ENCODE measurements at places on chromosomes 16 and 17.

DNA sequence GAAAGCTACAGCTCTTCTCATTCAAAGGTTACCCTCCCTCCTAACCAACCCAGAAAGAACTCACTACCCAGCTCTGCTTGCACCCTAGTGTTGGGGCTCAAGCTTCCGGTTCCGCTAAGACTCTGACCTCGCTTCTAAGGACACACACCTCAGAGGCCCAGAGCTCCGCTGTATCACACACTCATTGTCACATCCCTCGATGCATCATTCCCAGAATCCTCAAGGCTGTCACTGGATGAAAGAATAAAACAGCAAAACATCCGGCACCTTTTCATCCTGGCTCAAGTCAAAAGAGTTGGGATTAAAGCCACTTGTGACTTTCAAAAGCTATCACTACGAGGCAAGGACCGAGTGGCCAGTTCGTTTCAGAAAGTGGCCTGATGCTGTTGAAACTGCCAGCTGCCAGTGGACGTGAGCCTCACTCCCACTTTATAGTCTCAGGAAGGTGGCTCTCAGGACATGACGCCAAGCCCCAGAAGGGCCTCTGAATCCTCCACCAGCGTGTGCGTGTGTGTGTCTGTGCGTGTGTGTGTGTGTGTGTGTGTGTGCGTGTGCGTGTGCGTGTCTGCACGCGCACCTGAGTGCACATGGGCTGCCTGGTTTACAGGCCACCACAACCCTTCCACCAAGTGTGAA is 29.0 kb downstream of the ZFHX3 start:
- DNase-seq = no peak

GRCh38 chr16:87496447-87496801 is 3.6 kb upstream of the ZCCHC14 start:
- DNase-seq = no peak

DNA sequence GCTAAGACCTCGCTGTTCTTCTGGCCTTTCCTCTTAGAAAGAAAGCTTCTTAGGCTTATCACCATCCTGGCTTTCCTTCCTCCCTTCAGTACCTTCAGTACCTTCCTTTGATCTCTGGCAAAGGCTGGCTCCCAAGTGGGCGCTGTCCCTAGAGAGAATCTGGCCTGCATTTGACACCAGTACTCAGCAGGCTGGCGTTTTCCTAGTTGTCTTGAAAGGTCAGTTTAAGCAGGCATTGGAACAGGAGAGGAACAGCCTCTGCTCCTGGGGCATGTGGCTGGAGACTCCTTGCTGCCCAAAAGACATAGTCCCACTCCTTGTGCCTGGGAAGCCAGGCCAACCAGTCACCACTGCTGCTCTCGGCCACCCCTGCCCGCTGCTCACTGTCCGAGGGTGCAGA is 34.1 kb downstream of the TMEM238L start:
- DNase-seq = no peak

- DNase-seq = no peak
Observed at GRCh38 chr17:14157822-14158221, 78.8 kb downstream of the CDRT15 start.

DNA sequence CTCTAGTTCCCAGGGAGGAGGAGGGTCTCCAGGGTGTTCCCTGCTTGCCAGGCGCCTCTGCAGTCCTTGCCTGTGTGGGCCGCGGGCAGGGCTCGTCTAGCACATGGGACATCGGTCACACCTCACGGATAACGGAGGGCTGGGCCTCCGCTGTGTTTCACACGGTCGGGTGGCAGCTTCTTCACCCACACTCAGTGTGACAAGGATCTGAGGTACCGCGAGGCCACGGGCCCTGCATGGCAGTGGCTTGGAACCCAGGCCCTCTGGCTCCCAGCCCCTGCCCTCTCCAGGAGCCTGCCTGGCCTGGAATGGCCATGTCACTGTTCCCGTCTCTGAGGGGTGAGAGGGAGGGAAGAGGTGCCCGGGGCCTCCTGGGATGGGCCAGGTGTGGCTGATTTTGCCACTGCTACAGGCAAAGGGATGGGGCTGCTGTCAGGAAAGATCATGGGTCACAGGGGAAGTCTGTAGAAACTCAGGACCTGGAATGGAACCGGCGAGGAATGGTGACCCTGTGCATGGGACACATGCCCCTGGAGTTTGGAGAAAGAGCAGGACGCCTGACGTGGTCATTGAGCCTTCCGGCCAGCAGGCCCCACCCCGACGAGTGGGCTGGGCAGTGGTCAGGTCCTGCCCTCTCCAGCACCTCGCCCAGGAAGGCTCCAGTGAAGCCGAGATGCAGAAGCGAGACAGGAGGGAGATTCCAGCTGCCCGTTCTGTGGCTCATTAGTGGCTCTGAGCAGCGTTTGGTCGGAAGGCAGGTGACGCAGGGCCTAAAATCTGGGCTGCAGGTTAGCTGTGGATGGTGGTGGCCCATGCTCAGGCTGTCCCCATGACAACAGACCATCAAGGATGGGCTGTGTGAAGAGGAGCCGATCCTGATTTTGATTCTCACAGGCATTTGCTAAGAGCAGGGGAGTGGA is 76.5 kb upstream of the GSE1 start:
- no peak for DNase-seq

DNA sequence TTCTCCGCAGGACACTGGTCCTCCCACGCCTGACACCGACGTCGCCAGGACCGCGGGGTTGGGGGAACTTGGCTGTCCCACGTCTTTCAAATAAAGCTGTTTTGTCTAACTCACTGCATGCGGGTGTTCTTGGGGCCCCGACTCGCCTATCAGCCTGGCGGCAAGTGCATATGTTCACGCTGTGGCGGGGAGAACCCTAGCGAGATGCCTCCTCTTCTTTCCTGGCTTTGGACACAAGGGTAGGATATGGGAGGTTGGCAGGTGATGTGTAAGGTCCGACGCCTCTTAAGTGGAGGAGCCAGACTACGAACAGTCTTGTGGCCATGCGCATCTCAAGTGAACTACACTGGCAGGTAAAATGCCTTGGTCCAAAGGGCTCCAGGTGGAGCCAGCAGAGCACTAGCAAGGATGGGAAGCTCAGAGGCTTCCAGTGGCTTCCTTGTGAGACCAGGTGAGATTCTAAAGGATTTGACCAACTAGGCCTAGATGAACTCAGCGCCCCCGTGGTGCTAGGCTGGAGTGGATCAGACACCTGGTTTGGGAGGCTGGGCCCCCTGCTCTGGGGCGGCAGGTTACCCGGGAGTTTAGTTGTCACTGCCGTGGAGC is 873 bp upstream of the RPS2 start:
- DNase-seq = no peak

GRCh38 chr16:50036426-50036825 is 11.4 kb downstream of the CNEP1R1 start:
- no peak for DNase-seq

GRCh38 chr17:19738073-19738449 is 10.0 kb downstream of the ALDH3A1 start:
- DNase-seq = no peak

DNA sequence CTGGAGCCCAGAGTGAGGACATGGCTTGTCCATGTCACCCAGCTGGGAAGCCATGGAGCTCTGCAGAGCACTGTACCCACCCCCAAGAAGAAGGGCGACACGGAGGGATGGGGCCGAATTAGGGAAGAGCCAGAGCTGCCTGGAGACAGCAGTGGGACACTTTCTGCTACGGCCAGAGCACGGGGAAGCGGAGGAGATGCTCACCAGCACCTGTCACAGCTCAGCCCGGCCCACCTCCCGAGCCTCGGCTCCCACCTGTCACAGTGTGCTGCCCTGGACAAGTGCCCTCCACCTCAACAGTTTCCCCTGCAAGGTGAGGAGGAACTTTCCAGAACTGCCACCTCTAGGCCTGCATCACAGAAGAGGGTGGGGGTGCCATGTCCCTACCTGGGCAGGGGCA is 36.4 kb downstream of the PEMT start:
- no peak for DNase-seq

DNA sequence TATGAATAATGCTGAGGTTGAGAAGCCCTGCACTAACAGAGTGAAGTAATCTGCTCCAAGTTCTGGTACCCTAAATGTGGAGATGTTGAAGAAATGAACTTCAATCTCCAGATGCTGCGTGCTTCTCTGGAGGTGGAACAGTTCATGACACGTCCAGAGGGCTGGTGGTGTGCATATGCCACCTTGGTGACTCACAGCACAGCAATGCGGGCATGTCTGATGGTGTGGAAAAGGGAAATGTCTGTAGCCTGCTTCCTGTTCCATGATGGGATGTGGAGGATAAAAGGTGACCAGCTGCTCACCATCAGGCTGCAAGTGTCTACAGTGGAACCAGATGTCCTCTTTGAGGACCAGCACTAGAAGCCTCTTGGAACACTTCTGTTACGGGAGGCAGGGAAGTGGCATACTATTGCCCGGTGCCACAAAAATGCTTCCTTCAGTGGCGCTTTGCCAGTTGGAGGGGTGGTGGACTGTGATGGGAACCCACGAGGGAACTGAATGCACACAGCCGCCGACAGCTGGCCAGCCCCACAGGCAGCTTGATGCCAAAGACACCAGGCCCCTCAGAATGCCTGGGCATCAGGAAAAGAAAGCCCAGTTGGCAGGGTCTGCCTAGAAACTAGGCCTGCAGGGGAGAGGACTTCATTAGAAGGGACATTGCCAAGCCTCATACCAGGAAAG is 19.9 kb downstream of the SNX11 start:
- peak; percentile 57 for DNase-seq
